ENCODE measurements at places on chromosomes 6 and 20.
A peak's percentile ranks its signal among the peaks of the same experiment; 100 is the strongest.

DNA sequence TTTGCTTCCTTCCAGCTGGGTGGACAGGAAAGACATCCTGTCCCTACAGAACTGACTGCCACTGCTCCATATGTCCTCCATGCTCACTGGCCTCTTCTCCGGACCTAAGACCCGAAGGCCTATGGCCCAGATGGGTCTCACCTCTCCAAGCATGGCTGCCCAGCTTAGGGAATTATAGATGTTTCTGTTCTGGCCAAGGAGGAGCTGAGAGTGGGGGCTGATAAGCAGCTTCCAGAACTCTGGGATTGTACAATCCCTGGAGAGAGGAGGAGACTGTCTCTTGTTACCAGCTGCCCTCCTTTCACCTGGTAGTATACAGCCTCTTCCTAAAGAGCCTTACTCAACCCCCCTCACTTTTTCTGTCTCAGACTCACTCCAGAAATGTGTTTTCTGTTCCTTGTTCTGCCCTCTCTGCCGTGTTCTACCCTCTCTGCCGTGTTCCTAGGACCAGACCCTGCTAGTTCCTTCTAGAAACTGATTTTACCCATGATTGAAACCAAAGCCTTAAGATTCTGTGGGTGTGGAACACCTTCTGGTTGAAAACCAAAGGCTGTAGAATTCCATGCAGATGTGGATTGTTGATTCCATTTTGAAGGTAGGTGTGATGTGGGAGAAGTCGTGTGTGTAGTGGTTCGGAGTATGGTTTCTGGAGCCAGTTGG is 28.7 kb downstream of the ANKS1A start:
- DNase-seq, result no peak

DNA sequence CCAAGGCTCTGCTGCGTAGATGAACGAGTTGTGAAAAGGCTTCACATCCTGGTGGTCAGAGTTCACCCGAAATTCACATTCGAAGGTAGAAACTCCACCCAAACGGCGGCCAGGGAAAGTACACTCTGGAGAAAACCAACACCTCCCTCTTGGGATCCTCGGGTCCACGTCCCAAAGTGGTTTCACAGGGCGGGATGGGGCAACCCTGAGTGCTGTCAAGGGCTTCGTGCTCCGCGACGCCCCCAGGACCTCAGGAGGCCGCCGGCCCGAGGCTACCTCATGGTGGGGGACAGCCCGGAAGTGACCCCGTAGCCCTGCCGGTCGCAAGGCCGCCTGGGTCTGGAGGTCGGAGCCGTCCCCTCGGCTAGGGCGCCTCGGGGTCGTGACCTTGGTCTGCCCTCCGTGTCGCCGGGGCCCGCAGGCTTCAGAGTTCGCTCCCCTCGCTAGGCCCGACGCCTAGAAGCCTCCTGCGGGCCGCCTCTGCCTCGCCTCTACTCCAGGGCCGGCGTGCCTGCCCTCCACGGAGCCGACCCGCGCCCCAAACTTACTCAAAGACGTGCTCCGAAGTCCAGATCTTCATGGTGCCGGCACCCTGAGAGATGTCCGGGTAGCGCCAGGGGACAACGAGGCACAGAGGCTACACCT is at the start of gene PRELID3B:
PRELID3B (minus strand) TSS at position 636 of the 645 bp plus-strand sequence; CDS start at position 580, 56 bp downstream.
- DNase-seq, result no peak

DNA sequence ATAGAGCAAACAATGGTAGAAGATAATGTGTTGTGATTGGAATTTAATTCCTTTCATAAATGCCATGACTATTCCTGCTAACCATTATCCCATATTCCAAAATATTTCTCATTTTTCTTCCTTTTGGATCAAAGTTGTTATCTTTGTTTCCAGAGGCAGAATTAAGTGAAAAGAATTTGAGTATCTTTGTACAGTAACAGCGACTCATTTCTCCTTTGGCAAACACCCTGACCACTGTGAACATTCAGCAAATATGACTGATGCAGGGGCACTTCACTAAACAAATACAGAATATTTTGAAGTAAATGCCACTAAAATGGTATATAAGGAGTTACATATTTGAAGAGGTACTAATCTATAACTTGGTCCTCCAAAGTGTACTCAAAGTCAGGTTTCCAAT is 105.0 kb upstream of the LAMP5 start:
- DNase-seq, result no peak

- DNase-seq, result no peak
These were observed 23.8 kb downstream of the PHACTR2 start for GRCh38 chr6:143701349-143702234.

DNA sequence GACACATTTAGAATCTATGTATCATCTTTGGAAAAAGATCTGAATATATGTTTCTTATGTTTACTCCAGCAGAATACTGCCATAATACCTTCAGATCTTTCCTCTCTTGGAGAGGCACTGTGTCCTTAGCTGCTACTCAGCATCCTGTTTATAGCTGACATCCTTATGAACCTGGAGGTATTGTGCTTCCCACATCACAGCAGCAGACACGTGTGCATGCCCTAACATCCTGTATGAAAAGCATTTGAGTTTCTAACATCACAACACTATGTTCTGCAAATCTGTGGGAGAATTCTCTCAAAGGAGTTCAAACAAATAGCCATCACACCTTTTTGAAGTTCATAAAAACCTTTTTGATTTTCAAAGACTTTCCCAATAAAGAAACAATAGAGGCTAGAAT is 216.0 kb downstream of the GJA1 start:
- no peak for DNase-seq

GRCh38 chr20:32448306-32449056 is 90.3 kb downstream of the ASXL1 start:
- no peak for DNase-seq

DNA sequence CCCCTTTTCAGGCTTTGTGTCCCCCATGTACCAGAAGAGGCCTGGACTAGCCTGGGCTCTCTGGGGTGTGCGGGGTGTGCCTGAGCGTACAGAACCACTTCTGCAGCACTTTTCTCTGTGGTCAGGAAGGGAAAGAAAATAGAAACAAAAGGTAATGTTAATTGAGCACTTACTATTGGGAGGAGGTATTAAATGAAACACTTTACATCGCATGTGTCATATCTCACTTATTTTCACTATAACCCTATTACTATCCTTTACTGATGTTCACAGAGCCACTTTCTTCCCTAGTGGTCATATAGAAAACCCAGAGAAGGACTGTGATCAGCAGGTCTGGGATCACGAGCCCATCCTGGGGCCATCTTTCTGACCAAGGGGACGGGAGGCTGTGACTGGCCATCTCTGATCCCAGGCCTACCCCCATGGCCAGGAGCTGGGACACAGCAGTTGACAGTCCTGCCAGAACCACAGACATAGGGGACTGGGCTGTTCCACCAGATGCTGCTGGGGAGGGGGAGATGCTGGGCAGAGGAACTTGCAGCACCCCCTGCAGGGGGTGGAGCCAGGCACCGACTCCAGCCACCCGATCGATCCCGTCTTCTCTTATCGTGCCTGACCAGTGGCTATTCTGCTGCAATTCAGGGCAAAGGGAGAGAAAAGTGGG is 107.6 kb downstream of the VEGFA start:
- DNase-seq, result no peak

- no peak for DNase-seq
These were observed 102.5 kb upstream of the BEND6 start for GRCh38 chr6:56852260-56853010.

DNA sequence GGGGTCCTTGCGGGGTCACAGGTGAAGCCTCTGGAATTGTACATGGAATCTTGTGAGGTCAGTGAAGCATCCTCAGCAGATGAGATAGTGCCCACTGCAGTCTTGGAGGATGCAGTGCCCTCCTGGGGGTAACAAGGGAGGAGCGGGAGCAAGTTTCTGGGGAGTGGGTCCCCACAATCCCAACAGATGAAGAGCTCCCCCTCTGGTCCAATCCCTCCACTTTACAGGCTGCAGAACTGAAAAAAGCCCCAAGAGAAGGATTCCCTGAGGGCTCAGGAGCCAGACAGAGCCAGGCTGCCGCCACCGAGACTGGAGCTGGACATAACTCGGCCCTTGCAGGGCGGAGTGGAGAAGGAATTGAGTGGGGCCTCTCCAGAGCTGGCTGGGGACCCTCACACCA is 52.4 kb downstream of the TTI1 start:
- DNase-seq, result no peak

DNA sequence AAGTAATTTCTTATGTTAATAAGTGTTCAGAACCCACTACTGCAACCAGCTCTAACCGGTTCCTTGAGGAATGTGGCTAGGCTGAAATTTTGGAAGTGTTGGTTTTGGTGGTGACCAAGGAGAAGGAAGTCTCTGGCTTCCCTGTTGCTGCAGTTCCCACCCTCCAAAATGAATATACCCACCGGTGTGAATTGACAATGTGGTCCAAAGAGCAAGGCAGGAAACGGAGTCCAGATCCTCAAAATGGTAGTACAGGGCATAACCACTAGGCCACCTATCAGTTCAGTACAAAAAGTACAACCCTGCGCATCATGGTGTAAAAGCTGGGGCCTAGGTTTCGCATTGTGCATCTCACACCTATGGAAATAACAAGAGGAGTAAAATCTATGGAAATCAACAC is 2.8 kb downstream of the ADNP start:
- DNase-seq, result no peak

DNA sequence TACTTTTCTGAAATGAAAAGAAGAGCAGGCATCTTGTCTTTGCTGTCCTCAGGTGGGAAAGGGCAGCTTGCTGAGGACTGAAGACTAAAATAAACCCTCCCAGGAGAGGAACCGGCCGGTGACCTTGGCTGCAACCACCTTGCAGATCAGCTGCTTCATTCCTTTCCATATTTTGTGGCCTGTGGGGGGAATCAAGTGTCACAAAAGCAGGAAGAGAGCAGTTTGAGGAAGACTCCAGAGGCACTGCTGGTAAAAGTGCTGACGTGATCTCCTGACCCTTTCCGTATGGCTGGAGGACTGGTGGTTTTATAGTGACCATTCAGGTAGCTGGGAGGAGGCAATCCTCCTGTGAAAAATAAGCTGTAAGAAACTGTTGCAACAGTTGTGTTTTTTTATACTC is 157.0 kb downstream of the PLCB4 start:
- DNase-seq, result no peak

DNA sequence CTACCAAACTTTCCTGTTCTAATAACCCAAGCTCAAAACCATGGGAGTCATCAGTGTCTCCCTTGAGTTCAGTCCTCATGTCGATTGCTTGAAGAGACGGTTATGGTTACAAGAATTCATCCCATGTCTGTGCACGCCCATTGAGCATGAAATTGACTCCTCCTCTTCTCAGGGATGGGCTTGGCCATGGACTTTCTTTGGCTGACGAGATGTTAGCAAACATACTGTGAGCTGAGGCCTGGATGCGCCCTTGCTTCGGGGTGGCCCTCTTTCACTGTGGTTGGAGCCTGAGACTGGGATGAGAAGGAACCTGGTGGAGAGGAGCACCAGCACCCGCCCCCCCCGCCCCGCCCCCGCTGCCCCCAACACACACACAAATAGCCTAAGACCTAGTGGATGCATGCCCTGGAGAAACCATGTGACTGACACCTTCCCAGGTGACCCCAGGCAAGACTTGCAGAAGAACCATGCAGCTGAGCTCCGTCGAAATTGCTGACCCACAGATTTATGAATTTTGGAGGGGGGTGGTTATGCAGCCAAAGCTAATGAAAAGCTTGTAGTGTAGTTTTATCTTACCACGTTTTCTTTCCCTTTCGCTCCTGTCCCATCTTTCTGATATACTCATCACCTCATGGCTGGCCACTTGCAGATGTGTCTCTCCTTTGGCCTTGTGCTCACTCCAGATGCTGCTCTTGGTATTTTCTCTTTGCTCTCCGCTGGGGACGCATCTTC is 231.4 kb downstream of the CDH4 start:
- no peak for DNase-seq

GRCh38 chr20:57449398-57450354 is 58.5 kb downstream of the RBM38 start:
- DNase-seq, result no peak

GRCh38 chr20:34522969-34523871 is 7.0 kb downstream of the DYNLRB1 start:
- peak; percentile 40 for DNase-seq

DNA sequence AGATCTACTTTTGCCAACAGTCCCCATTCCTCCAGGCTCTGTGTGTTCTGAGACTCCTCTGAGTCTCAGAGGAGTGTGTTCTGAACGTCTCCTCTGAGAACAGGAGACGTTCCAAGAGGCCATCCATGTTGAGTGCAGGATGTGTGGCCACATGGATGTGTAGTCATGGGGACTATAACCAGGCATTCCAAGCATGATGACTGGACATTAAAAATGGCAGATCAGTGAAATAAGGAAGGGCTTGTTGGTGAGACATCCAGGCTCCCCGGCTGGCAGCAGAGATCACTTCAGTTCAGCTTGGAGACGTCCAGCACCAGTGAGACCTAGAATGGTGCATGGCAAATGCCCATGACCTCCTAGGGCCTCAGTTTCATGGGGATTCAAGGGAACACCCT is 34.3 kb upstream of the POU5F1 start:
- no peak for DNase-seq

GRCh38 chr20:63172726-63173125 is 43.2 kb downstream of the YTHDF1 start:
- DNase-seq, result no peak

DNA sequence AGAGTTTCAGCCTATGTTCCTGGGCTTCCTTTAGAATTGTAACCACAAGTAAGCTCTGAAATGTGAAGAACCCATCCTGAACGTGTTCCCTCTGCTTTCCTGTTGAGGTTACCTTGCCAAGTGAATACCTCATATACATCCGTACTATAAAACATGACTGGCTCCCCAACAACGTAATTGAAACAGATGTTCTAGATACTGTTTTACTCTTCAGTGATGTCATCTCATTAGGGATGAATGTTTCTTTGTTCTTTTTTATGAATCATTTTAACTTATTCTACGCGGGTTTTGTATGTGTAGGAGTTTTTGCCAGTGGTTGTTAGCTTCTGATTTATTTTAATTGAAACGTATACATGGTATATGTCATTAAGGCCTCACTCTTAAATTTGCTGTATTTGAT is 166.8 kb downstream of the SAMD5 start:
- DNase-seq, result no peak

GRCh38 chr6:116111552-116112528 is 11.2 kb downstream of the NT5DC1 start:
- peak; percentile 7 for DNase-seq

- no peak for DNase-seq
These were observed 29.0 kb downstream of the SPTLC3 start for GRCh38 chr20:13037727-13038126.

GRCh38 chr20:35062478-35062877 is 30.1 kb downstream of the TRPC4AP start:
- DNase-seq, result no peak

DNA sequence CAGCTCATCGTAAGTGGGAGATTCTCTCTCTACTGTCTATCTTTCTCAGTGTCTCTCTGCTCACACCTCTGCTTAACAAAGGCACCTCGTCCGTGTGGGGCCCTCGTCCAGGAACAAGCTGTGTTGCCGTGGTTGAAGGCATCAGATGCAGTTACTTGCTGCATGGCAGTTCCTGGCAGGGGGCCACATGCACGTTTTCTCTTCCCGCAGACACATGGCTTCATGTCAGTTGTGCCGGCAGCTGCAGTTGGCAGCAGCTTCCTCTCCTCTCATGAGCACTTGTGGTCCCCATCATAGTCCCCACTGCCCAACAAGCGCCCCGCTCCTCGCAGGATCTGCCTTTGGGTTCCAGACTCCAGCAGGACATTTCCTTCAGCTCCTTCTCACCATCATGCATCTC is 7.1 kb upstream of the AFDN start:
- no peak for DNase-seq

All from NCI-H1417 (cell line).